ENCODE measurements at places on chromosomes 1 and 21.

- no peak for DNase-seq
Observed at GRCh38 chr1:59990470-59990869, 63.9 kb upstream of the CYP2J2 start.

GRCh38 chr1:113605146-113605545, 154.1 kb downstream of the PHTF1 start:
- no peak for DNase-seq

- DNase-seq, result no peak
Observed at GRCh38 chr1:152182944-152183361, 23.9 kb upstream of the RPTN start.

DNA sequence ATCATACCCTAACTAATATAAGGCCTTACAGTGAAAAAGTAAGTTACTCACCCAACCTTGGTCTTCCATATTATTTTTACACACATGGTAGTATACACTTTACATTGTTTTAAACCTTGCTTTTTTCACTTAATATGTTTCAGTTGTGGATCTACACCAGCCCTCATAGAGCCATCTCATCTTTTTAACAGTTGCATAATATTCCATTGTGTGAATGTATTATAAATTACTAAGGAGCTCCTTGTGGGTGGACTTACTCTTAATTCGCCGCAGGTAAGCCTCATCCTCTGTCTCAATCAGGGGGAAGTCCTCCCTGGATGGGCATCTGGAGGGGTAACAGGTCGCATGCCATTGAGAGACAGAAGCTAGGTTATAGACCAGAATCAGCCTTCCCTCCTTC, 13.2 kb downstream of the RXFP4 start:
- no peak for DNase-seq

Measured in stimulated activated CD4-positive, alpha-beta T cell treated with anti-CD3 and anti-CD28 coated beads, TNF-alpha, amount 100 ng/mL, for 1 hour (primary cell).